Right ventricle myocardium superior (tissue), 1 donor: ENCODE measurements at places on chromosomes 1 and 21. TPM values are rescaled to one million over a fixed set of nuclear protein-coding genes. Genes with fewer than 3 reads are reported as not detected.

The FALEC gene
- not detected for total RNA-seq

The LCE1C gene
- not detected for total RNA-seq

The SPATA21 gene
- total RNA-seq = not detected

The RHEX gene
- total RNA-seq = 0.86 TPM

The LDLRAD1 gene
- not detected for total RNA-seq
